ENCODE measurements at places on chromosomes 16 and 17.

DNA sequence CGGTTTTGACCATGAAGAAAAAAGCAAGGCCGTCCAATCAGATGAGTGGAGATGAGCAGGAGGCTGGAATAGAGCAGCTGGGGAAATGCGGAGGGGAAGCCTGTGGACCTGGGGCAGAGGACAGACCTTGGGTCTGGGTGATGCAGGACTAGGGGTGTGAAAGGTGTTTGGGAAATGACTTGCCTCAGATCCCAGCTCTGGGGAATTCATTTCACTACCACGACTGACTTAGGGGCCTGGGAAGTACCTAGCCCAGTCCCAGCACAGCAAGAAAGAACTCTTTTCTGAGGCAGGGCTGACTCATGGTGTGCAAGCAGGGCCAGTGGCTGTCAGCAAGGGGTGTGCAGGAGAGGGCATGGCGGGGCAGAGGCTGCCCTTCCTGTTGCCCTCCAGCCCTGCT, 14.8 kb downstream of the DNAI2 start:
- no peak for DNase-seq

- DNase-seq = no peak
Measured at GRCh38 chr17:65139101-65139764, 2.1 kb downstream of the RGS9 start.

DNA sequence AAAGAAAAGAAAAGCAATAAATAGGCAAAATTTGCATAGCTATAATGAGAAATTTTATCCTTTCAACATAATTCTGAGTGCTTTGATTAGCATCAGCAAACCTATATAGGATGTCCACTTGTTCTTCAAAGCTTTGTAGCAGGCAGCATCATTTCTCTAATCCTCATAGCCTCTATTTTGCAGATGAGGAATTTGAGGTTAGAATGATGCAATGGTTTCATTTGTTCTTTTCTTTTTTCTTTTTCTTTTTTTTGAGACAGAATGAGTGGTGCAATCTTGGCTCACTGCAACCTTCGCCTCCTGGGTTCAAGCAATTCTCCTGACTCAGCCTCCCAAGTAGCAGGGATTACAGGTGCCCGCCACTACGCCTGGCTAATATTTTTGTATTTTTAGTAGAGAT, 594.4 kb downstream of the TOX3 start:
- DNase-seq = no peak

DNA sequence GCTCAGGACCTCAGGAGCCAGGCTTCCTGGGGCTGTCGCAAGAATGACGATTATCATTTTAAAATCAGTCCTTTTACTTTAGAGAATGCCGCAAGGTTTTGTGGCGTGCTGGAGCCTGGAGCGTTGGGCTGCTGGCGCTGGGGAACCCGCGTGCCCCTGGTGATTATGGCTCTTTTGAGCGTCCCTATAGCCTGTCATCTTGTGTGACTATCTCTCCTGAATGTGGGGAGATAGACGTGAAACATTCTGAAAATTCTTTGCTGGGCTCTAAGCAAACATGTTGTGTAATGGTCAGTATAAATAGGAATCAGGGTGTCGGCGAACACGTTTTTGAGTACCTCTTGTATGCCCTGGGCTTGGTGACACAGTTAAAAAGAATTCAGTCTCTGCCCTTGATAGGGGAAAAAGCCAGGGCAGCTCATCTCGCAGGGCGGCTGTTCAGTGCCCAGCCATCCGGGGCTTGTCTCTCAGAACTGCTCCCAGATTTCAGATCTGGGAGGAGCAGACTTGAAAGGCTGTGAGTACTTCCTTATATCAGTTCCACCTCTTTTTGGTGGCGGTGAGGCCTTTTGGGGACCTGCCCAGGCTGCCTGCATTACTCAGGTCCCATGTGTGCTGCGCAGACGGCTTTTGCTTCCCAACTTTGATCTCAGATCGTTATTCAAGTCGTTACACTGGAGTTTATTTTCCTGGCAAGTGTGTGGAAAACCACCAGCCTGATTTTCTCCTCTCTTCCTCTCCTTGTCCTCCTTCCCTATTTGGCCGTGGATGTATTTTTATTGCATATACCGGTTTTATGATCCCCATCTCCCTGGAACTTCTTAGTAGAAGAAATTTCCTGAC, 973 bp downstream of the SLC7A6 start:
- no peak for DNase-seq

DNA sequence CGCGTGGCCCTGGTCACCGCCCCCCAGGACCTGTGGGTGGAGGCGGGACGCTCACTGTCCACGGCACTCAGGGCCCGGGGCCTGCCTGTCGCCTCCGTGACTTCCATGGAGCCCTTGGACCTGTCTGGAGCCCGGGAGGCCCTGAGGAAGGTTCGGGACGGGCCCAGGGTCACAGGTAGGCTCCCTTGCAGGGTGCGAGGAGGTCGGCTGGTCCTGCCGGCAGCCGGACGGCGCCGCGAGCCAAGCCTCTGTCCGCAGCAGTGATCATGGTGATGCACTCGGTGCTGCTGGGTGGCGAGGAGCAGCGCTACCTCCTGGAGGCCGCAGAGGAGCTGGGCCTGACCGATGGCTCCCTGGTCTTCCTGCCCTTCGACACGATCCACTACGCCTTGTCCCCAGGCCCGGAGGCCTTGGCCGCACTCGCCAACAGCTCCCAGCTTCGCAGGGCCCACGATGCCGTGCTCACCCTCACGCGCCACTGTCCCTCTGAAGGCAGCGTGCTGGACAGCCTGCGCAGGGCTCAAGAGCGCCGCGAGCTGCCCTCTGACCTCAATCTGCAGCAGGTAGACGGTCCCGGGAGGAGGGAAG, 1.3 kb downstream of the GUCY2D start:
- DNase-seq = no peak

DNA sequence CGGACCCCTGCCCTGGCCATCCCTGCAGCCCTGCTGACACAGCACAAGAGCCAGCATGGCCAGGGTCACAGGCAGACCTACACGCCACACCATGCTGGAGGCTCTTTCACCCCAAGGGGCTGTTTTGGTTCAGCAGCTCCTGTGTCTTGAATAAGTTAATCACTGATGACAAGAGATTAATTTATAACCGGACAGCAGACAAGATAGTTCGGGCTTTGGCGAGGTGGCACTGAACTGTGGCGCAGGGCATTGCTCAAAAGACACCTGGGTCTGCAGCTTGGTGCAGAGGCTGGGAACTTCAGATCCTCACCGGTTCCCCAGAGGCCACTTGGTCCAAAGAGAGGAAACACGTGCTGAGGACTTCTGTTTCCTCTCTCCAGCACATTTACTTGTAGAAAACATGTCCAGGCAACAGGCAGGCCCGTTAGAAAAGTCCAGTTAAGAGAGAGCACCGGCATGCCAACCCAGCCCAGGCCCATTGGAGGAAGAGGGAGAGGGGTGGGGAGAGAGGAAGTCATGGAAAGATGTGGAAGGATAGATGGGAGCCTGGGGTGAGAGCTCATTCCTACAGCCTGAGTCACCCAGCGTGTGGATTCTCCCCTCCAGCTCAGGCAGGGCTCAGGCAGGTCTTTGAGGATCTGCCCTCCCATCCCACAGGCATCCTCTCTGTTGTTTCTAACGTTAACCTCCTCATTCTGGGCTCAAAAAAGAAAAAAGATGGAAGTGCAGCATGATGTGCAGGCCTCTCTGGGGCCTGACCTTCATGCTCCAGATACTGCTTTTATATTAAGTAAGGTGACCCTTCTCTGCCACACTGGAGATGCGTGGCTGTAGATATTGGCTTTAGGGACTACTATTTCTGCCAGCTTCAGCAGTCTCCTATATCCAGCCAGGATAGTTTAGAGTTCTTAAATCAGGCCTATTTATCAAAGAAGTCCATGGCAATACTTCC, 80.0 kb upstream of the HNF1B start:
- no peak for DNase-seq

- DNase-seq = no peak
Measured at GRCh38 chr16:11612665-11613025, 25.9 kb upstream of the LITAF start.

GRCh38 chr17:48024149-48025039, 13.2 kb downstream of the COPZ2 start:
- DNase-seq = no peak

DNA sequence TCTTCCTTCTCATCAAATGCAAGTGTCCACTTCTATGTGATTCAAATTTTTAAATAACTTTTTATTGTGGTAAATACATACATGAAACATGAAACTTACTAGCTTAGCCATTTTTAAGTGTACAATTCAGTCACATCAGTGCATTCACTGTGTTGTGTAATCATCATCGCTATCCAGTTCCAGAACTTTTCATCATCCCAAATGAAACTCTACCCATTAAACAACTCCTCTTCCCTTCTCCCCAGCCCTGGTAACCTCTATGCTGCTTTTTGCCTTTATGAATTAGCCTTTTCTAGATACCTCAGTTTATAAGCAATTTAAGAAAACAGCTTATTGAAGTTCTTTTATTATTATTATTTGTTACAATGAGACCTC, 41.1 kb upstream of the IL34 start:
- DNase-seq = no peak

DNA sequence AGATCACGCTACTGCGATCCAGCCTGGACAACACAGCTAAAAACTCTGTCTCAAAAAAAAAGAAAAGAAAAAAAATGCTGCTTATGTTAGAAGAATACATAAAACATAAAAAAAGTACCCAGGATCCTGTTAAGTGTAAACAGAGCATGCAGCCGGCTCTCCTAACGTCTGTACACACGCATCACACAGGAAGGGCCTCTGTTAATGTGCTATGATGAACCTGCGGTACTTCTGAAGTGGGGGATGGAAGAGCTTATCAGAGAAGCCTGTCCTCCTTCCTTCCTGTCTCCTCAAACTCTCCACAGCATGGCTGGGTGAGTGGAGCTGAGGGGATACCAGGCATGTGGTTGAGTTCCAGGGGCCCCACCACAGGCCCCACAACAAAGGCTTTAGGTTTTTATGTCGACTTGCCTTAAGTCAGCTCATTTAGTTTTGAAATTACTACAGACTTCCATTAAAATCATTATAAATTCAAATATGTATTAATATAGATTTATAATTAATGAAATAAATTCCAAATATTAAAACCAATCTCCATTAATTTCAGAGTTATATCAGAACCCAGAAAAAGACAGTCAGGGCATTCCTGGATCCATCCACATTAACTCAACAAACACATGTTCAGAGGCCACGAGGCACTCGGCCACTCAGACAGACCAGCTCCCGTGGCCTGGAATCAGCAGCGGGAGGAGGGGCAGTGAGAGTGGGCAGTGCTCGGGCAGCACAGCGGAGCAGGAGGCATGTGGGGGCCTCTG, 11.7 kb downstream of the CCDC57 start:
- DNase-seq = no peak

DNA sequence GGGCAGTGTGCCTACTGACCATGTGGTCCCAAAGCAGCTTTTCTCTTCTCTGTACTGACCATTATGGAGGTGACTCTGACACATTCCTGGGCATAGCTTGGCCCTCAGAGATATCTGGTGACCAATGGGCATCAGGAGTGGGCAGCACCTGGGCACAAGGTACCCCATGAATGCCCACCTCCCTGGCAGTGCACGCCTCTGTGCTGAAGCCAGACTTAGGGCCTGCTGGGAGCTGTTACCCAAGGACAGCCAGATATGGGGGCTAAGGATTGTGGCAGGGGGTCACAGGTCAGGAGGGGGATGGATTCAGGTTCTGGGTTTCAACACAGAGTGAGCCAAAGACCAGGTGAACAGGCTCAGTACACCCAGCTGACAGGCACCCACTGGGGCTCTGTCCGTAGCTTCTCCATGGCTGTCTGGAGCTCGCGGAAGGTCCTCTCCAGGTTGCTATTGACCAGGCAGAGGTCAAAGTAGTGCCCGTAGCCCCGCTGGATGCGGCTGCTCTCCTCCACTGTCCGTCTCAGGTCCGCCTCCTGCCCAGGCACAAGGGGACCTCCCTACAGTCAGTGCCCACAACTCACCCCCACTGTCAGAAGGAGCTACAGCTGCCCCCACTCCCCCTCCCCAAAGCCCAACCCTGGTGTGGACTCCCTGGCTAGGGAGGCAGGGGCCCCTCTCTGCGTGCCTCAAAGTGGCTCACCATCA, 29.7 kb downstream of the MPP2 start:
- no peak for DNase-seq

DNA sequence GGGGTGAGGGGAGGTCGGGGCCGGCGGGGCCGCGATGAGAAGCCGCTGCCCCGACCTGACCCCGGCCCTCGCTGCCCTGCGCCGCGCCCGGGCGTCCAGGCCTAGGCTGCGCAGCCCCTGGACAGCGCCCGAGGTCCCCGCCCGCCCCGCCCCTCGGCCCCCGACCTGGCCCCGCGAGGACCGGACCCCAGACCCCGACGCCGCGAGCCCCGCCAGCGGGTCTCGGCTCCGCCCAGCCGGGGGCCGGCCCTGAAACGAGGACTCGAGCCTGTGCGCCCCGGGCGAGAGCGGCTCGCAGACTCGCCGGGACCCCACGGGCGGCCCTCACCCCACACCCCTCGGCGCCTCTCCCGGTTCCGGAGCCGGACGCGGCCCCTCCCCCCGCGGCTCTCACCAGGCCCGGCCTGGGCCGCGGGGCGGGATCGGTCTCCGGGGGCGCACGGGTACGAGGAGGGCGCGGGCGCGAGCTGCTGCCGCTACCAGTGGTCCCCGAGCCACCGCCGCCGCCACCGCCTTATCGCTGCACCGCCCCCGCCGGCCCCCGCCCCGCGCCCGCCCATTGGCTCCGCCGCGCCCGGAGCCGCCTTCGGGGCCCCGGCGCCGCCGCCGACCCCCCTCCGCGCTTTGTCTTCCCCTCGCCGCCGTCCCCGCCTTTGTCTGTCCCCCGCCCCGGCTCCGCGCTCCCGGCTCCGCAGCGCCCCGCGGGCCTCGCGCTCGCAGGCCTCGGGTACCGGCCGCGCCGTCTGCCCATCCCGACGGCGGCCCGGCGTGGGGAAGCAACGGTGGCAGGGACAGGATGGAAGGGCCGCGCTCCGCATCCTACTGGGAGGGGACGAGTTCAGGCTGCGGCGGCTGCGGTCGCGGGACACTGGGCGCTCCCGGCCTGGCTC, at the start of gene LIMD2:
TSS of gene LIMD2 (minus strand) at position 488 of the 890 bp plus-strand sequence. CDS start 827 bp downstream, outside the sequence.
- no peak for DNase-seq

GRCh38 chr16:87562201-87562600, 40.1 kb upstream of the JPH3 start:
- no peak for DNase-seq

GRCh38 chr17:56777859-56778258, 55.9 kb downstream of the C17orf67 start:
- DNase-seq = no peak

DNA sequence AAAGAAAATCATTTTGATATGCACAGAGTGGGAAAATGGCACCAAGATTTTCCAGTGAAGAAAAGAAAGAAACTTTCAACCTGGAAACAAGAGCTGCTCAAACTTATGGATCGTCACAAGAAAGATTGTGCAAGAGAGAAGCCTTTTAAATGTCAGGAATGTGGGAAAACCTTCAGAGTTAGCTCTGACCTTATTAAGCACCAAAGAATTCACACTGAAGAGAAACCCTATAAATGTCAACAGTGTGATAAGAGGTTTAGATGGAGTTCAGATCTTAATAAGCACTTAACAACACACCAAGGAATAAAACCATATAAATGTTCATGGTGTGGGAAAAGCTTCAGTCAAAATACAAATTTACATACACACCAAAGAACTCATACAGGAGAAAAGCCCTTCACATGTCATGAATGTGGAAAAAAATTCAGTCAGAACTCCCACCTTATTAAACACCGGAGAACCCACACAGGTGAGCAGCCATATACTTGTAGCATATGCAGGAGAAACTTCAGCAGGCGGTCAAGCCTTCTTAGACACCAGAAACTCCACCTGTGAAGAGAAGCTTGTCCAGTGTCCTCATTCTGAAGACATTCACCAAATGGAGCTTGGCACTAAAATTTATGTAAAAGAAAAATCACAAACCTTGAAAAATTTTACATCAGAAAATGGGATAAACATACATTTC, 12.2 kb downstream of the ZNF75A start:
- DNase-seq = no peak
